MCF 10A (cell line): ENCODE measurements at places on chromosomes 12 and 14. TPM values are rescaled to one million over a fixed set of nuclear protein-coding genes. Genes with fewer than 3 reads are reported as not detected.

Gene PAX9
- total RNA-seq = 5.5 and 7.3 TPM in 2 replicates

Gene GABARAPL1
- 19.7 and 28.1 TPM in 2 replicates for total RNA-seq

Gene KRT80
- 27.4 and 52.3 TPM in 2 replicates for total RNA-seq

GRCh38 chr12:52771505-52771904 is 5.6 kb downstream of the KRT76 start:
- no peak for DNase-seq

- peak; percentile 41 for DNase-seq
These were observed 388.0 kb downstream of the VRK1 start for GRCh38 chr14:97185186-97185585.

DNA sequence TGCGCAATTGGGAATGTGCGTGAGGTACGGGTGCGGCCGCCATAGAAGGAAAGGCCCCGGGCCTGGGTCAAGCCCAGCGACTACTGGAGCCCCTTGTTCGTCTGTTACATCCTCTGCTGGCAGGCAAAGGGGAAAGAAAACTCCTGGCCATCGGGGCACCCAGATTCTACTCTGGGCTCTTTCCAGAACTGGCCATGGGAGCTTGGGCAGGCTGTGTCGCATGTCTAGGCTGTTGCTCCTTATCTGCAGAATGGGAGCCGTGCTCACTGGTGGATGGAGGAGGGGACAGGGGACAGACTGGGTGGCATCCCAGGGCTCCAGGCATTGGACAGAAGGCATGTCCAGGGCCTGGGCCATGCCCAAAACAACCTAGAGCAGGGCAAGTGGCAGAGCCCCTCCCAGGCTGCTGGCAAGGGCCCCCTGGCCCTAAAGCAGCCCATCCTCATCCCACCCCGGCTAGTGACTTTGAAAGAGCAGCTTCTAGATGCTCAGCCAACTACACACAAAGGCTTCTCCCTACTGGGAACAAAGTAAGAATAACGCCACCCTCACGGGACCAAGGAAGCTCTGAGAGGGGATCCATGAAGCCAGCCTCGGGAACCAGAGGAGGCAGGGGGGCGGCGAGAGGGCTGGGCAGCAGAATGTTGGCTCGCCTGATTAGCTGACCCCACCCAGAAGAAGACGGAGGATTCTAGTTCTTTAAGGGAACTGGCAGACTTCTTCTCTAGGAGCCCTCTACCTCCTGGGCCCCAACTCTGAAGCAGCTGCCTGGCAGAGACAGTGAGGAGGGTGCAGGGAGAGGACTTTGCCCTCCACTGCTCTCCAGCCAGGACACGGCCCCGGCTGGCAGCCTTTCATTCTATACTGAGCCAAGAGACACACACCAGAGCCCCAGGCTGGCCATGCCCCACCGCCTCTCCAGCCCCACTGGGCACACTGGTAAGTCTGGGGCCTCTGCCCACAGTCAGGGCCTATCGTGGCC is 96.8 kb downstream of the SINHCAF start:
- no peak for DNase-seq

GRCh38 chr12:12663644-12664294 is 32.2 kb downstream of the GPR19 start:
- DNase-seq = no peak

- DNase-seq = no peak
These were observed 10.7 kb downstream of the DYRK4 start for GRCh38 chr12:4572680-4573079.

DNA sequence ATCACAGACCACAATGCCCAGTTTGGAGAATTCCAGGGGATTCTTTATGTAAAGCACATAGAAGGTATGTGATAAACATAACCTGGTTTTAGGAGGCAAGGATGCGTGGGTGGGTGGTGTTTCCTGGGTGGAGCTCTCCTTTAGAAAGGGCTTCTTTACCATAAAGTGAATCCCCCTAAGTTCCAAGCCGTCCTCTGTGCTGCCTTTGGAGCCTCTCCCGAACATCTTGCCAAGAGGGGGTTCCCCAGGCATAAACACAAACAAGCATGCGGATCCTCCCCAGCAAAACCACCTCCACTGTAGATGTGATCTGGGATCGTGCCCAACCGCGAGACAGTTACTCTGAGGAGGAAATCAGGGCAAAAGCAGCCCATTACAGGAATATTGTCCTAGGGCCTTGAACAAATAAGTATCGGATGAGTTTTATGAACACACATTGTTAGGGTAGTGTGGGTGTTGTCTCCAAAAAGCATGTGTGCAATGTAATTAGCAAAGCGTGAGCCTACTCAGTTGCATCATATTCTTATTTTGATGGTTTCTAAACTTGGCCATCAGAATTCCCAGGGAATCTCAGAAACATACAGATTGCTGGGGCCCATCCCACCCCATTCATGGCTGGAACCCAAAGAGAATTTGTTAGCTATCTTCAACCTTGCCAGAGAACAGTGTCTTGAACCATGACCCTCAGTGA is 48.8 kb upstream of the CORO1C start:
- no peak for DNase-seq

- DNase-seq = peak; percentile 45
These were observed 21.4 kb upstream of the VSX2 start for GRCh38 chr14:74217672-74218448.

DNA sequence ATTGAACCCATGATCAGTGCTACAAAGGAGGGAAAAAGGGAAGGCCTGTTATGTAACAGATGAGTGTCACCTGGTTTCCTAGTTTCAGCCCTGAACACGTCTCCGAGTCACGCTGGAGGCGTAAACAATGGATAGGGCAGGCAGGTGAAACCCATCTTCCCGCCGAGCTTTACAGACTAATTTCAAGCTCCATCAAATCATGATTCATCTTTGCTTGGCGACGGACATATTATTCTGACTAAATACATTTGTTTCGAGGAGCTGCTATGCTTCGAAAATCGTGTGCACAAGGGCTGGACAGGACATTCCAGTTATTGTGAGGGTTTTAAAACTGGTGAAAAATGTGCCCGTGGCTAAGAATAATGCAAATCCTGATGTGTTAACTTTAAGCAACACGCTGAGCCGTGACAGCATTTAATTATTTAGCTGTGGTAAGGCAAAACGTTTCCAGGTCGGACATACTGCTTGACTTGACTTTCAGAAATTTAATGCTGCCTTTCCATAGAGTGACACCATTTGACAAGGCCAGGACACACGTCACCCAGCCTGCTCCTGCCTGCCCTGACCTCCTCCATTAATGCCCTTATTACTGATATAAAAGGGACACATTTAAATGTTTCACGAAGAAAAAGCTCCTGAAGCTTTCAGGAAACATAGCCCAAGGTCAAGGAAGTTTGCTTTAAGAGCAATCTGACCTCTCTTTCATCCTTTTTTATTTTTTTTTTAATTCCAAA is 1203.5 kb upstream of the TMEM132C start:
- DNase-seq = no peak
